Activated CD4-positive, alpha-beta T cell treated with anti-CD3 and anti-CD28 coated beads for 4 hours (primary cell): ENCODE measurements at places on chromosomes 11 and 22.
A peak's percentile ranks its signal among the peaks of the same experiment; 100 is the strongest.

GRCh38 chr11:119622454-119623143 lies 106.4 kb downstream of the NECTIN1 start:
- DNase-seq = no peak

DNA sequence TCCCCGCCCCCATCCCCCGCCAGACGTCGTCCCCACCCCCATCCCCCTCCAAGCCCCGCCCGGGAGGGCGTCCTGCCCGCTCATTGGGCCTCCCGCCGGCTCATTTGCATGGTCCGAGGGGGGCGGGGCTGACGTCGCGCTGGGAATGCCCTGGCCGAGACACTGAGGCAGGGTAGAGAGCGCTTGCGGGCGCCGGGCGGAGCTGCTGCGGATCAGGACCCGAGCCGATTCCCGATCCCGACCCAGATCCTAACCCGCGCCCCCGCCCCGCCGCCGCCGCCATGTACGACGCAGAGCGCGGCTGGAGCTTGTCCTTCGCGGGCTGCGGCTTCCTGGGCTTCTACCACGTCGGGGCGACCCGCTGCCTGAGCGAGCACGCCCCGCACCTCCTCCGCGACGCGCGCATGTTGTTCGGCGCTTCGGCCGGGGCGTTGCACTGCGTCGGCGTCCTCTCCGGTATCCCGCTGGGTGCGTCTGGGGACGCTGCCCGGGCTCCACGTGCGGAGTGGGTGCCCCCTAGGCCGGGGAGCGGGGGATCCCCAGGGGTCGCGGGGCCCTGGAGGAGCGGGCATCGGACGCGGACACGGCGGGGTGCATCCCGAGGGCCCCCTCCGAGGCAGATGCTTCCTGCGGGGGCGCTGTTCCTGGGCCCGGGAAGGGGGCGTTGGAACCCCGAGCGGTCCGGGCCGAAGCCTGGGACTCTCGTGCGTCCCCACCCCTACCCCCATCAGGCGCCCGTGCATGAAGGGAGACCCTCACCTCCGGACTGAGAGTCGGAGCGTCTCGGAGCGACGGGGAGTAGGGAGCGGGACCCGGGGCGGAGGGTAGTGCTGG lies at the start of gene PNPLA3:
PNPLA3 (plus strand) TSS at position 175 of the 834 bp plus-strand sequence; CDS start at position 282, 107 bp downstream.
- peak; percentile 78 for DNase-seq

GRCh38 chr22:17951315-17951714 lies 73.0 kb downstream of the MICAL3 start:
- DNase-seq = no peak

DNA sequence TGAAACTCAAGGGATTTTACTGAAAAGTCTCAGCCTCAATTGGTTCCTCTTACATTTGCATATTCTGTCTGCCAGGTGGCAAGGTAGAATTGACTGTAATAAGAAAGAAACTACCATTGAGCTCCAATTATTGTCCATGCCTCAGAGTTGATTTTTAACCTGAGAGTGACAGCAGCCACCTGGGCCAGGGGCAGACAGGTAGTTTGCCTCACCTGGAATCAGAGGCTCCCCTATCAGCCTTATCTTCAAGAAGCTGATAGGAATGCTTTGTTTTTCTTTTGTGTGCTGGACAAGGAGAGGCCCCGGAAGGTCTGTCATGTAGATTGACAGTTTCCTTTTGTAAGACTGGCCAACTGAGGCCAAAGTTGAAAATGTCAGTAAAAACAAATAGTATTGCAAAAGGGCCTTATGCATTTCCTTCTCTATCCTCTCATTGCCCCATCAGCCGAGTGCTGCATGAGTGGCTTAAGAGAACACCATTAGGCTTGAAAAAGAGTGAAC lies 34.1 kb downstream of the CD44 start:
- no peak for DNase-seq

- no peak for DNase-seq
Measured at GRCh38 chr22:50683086-50683993, 10.7 kb downstream of the SHANK3 start.
